ENCODE measurements at places on chromosomes 7 and 10.

- no peak for DNase-seq
Measured at GRCh38 chr10:80702143-80702542, 164.4 kb downstream of the SH2D4B start.

DNA sequence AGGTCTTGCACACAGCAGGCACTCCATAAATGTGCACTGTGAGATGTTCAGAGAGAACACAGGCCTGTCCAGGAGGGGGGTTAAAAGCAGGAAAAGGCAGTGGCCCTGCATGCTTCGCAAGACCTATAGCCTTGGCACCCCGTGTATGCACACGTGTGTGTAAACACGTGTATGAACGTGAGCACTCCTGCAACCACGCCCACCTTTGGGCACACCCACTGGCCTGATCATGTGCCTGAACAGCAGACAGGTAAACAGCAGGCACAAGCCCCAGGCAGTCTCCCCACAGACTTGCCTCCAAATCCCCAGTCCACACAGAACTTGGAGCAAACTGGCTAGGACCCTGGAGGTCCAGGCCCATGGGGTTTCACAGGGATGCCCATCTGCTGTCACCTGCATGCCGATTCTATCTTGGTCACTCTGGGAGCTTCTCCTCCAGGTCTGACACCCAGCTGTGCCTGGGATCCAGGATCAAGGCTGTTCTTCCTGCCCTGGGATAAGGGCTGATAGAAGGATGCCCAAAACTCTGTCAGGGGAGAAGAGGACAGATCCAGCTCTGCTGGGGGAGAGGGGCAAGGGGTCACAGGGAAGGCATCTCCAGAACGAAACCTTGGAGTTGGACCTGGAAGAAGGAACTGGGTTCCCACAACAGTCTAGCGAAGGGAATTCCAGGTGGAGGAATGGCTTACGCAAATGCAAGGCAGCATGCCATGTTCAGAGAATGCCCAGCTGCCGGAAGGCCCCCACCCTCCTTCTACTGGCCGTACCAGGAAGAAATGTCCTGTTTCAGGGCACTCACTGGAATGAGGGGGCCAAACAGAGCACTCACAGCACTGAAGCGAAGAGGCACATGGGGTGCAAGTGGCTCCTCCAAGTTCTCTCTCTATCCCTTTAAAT, 14.3 kb upstream of the ZMIZ1 start:
- no peak for DNase-seq

GRCh38 chr10:63657761-63658160, 136.6 kb downstream of the REEP3 start:
- DNase-seq = no peak

GRCh38 chr10:63554657-63555056, 33.5 kb downstream of the REEP3 start:
- DNase-seq = peak; percentile 25

DNA sequence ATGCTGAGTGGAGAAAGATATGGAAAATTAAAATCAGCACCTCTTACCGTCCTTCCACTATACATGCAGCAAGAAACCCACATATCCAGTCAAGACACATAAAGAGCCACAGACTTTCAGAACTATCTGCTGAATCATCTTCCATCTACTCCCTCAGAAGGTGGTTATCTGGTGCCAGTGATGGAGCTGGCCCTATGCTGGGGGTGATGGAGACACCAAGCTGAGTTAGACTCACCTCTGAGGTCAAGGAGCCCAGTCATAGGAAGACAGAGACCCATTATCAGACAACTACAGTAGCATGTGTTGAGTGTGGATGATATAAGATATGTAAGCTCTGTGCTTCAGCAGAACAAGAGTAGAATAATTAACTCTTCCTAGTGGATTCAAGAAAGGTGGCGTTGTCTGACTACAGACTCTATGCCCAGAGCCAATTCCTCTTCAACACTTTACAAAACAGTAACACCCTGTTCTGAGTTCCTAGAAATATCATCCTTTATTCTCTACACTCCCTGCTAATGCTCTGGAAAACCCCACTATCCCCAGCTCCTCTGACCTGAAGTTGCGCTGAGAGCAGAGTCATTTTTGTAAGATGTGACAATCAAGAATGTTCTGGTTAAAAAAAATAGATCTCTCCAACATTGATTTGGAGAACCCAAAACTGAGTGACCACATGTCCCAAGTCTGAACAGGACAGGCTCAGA, 14.3 kb downstream of the CYP3A5 start:
- no peak for DNase-seq

DNA sequence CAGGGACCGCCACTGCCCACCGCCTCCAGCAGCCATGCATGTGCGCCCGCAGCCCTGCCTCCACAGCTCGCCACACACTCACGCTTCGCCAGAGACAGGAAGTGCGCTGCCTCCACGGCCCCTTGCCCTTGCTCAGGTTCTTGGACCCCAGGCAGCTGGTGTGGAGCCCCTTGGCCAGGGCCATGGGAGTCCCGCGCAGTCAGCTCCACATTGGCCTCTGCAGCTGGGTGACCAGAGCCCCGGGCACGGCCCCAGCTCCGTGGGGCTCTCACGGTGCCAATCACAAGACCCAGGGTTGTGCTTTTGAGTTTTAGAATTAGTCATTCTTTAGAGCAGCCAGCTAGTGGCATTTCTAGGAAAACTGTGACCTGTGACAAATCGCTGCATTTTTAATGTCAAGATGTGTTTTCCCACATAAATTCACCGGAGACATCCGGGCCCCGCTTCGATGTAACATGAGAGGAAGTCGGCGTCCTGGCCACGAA, 4.3 kb upstream of the UTF1 start:
- DNase-seq = no peak

DNA sequence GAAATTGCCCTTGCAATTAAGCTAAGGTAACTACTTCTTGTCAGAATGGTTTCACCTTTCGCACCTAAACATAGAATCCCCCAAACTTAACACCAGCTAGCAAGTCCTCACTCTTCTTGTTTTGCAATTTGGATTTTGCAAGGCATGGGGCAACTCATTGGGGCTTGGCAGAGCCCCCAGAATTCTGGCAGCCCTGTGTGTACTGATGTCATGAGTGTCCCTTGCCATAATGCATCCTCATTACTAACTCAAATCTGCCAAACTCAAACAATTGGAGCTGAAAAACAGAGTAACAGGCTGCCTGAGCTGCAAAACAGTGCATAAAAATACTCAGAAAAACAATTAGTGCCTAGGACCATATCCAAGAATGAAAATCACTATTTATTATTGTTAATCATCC, 7.9 kb upstream of the XPNPEP1 start:
- no peak for DNase-seq

- DNase-seq = no peak
Measured at GRCh38 chr10:74175510-74176379, 24.7 kb downstream of the ADK start.

DNA sequence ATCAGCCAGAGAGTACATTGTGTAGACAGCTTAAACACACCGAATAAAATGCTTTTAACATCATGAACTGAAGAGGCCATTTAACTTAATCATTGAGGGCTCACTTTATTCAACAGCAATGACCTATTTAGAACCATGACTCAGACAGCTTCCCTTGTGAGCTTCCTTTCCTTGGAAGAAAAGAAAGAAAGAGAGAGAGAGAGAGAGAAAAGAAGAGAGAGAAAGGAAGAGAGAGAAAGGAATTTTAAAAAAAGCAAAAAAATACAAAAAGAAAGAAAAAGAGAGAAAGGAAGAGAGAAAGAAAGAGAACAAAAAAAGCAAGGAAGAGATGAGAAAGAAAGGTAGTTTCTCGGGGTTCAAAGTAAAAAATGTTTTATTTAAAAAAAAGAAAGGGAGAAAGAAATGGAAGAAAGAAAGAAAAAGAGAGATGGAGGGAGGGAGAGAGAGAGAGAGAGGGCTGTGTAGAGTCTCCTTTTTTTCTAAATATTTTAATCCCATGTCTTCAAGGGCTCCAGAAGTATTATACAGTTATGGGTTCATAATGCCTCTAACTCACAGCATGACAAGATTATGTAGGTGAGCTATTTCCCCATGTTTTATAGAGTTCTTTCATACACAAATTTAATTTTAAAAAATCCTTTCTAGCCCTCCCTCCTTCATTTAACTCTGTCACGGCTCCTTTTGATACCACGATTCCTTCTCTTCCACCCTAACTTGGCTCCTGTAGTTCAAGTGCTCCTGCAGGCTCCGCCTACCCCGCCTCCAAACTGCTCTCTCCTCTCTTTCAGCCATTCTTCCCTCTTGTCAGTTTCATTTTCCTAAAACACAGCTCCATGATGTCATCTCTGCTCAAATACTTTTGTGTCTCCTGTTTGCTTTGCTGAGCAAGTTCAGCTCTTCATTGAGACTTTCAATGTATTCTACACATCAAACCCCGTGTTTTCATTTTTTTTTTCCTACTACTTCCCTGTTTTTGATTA, 85.5 kb downstream of the PRTFDC1 start:
- DNase-seq = no peak

DNA sequence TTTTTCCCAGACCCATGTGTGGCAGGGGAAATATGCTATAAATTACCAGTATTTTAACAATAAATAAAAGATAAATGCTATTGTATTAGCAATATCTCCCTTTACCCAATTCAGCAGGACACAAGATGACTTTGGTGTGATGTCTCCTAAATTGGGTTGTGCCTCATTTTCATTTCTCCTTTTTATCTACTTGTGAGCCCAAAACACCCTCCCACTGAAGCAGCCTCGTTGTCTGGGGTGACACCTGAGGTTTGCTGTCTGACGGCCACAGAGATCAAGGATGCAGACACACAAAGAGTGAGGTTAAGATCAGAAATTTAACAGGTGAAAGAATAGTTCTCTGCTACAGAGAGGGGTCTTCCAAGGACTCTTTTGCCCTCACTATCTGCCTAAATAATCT, 27.1 kb upstream of the CC2D2B start:
- DNase-seq = peak; percentile 31

- no peak for DNase-seq
Measured at GRCh38 chr10:52533986-52534385, 219.9 kb downstream of the DKK1 start.

- no peak for DNase-seq
Measured at GRCh38 chr7:22561895-22562593, 62.1 kb upstream of the STEAP1B start.

GRCh38 chr10:17675638-17676037, 31.7 kb downstream of the STAM start:
- no peak for DNase-seq

DNA sequence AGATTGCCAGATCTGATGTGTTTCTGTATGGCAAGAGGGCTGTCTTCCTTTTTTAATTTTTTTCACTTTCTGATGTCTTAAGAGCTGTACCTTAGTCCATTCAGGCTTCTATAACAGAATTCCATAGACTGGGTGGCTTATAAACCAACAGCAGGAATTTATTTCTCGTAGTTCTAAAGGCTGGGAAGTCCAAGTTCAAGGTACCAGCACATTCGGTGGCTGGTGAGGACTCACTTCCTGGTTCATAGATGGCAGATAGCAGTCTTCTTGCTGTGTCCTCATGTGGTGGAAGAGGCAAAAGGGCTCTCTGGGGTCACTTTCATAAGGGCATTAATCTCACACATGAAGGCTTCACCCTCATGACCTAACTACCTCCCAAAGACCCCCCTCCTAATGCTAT, 20.8 kb downstream of the GPNMB start:
- DNase-seq = no peak

DNA sequence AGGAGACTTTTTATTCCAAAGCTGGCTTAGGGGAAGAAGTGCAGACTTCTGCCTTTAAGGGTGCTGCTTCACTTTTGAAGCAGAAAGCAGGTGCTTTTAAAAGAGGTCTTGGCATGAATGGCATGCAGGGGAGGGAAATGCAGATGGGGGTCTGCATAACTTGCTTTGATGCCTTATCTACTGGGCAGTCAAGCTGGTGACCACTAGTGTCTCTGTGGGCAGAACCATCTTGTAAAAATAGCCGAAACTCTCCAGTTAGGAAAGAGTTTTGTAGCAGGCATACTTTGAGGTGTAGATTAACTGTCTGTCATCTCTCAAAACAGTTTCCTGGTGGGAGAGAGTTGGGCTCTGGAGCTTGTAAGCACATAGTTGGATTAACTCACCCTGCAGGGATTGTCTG, 9.9 kb upstream of the CTNNA3 start:
- DNase-seq = no peak

- DNase-seq = no peak
Measured at GRCh38 chr7:143460271-143460979, 17.2 kb downstream of the TAS2R60 start.

GRCh38 chr10:663831-664251, 25.6 kb downstream of the DIP2C start:
- DNase-seq = no peak

- no peak for DNase-seq
Measured at GRCh38 chr7:103132995-103133688, 15.8 kb downstream of the NAPEPLD start.

DNA sequence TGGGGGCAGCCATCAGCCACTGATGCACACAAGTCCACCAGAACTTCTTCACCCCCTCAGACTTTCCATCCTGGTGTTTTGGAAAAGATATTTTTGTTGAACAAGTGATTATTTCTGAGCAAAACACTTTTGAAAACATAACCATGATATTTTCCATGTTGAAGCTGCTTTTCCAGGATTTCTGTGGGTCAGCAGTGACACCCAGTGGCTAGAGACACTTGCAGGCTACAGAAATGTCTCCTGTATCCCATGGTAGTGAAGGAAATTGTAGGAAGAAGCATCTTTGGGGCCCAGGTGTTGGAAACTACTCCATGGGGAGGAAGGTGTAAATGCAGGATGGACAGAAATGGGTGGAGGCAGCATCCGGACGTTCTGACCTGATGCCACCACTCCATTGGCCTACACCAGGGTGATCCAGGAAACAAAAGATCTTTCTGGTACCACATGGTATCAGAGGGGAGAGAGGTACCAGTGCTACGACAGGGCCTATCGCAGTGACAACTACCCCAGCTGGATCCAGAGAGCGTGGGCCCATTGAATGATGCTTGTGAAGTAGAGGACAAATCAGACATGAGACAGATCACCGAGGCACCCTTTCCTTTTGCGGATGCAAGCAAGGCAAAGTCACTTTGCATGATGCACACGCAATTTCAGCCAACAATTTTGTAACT, 111.7 kb upstream of the COBL start:
- DNase-seq = no peak

- no peak for DNase-seq
Measured at GRCh38 chr7:80635533-80635932, 2.9 kb upstream of the CD36 start.

- DNase-seq = no peak
Measured at GRCh38 chr7:120986650-120987049, 1.9 kb upstream of the CPED1 start.

DNA sequence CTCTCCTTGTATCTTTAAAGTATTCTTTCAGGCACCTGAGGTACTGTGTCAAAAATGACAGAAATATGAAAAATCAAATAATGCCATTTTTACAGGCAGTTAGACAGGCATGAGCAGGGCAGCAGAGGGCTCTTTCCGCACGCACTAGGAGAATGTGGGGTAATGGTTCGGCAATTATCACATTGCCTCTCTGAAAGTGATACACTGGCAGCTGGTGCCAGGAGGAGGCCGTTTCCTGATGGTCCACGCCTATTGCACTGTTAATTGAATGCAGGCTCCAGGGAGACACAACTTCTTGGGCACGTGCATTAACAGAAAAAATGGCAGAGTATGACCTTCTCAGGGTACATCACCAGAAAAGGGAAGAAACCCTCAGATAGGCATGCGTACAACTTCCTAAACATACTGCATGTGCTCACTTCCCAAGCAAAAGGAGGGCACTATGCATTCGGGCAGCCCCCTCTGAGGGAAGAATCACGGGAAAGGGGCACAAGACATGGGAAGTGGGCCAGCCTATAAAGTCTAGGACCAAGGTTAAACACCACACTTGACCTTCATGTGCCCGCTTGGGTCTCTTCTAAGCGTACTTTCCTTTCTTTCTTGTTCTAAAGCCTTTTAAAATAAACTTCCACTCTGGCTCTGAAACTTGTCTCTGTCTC, 161.7 kb downstream of the TNS3 start:
- no peak for DNase-seq

Measured in GM12864 (cell line).